ENCODE measurements at places on chromosomes 11 and 22.

DNA sequence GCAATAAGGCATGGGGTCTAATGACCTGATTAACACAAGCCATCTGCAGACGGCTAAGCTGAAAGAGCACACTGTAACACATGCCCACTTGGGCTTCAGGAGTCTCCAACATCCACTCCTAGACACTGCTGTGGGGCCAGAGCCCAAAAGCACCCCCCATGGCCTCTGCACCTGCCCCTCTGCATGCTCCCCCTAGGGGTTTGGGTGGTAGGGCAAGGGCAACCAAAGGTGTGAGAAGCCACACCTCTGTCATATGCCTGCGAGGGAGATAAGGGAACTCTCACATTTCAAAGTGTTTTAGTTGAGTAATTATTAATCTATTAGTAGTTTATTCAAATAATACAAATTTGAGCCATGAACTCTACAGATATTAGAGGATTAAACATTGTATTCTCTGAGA lies 30.8 kb downstream of the CTSC start:
- no peak for DNase-seq

- no peak for DNase-seq
Observed at GRCh38 chr11:95138448-95138847, 48.8 kb downstream of the ENDOD1 start.

DNA sequence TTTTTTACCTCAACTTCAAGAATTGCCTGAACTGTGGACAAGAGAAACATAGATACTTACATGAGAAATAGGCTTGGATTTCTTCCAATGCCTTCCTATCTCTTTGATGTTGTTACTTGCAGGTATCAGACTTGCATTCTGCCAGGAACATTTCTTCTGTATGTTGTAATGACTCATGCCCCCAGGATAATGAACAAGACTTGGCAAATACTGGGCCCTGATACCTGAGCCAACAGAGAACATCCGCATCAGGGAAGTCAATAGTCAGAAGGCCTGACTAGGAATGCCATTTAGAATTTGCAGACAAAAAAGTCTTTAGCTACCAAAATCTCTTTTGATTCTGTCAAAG lies 273.7 kb upstream of the KIRREL3 start:
- no peak for DNase-seq

- no peak for DNase-seq
Observed at GRCh38 chr11:73387594-73388264, 11.5 kb downstream of the RELT start.

GRCh38 chr22:21736084-21736642 lies 569 bp upstream of the YPEL1 start:
- no peak for DNase-seq

DNA sequence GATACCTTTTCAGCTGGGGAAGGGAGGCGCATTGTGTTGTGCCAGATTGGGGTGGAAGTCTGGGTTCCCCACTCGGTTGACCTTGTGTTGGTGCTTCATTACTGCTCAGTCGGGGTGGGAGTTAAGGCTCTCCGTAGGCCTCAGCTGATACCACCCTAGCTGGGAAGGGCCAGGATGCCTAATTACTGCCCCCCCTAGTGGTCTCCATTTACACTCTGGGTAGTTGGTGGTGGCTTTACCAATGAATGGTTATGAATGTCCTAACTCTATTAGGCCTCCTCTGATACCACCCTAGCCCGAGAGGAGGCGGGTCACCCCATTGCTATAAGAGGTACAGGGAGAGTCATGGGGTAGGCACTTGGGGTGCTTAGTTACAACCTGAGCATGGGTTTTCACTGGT lies 27.5 kb upstream of the HIKESHI start:
- no peak for DNase-seq

- DNase-seq = no peak
Observed at GRCh38 chr11:119361941-119362725, 15.6 kb upstream of the MFRP start.

DNA sequence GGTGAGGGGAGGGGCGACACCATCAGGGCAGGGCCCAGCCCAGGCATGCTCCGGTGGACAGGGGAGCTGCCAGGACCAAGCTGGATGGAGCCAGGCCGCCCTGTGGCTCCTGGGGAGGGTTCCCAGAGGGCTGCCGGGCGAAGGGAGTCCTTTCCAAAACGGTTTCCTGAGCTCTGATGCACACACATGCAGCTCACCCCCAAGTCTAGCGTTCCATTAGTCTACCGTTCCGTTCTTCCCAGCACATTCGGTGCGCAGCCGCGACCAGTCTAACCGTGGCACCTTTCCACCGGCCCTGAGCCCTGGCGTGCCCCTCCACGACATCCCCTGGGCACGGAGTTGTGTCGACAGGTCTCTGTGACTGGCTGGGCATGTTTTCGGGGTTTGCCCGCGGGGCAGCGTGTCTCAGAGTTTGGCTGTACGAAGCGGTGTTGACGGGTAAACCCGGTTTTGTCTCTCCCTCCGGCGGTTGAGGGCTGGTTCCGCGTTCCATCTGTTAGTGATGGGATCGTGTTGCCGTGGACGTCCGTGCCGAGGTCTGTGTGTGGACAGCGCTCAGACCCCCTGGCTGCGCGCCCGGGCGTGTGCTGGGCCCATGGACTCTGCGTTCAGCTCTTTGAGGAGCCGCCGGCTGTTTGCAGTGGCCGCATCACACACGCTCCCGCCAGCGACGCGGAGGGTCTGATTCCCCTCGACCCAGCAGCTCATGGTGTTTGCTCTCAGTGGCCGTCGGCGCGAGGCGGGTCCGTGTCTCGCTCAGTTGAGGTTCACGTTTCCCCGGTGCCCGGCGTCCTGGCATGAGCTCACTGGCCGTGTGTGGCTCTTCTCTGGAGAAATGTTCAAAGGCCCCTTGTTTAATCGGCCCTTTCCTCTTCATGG lies 121.2 kb downstream of the IGLL1 start:
- no peak for DNase-seq

DNA sequence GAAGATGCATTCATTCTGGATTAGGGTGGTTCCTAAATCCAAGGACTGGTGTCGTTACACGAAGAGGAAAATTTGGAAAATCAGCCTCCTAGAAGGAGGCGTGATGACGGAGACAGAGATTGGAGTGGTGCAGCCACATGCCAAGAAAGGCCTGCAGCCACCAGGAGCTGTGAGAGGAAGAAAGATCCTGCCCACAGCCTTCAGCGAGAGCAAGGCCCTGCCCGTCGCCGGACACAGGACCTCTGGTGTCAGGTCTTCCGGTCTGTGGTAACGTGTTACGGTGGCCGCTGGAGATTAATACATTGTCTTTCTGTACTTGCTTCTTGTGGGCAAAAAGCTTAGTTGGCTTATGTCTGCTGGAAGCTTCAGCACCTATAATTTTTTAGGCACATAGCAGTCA lies 1045.8 kb downstream of the BRD1 start:
- DNase-seq = no peak

DNA sequence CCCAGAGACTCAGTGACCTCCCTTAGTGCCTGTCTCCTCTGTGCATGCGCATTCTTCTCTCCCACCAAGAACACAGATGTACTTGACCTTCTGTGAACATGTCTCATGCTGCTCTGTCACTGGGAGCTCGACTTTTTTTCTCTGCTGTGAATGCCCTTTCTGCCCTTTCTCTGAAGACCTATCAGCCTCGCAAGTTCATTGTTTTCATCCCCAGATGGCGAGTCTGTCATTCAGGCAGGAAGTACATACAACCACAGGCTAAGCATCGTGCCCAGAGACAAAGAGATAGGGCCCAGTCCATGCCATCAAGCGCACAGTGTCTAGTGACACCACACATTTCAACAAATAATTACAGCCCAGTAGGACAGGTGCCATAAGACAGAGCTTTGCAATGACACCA lies 50.4 kb upstream of the RAB1B start:
- DNase-seq = no peak

GRCh38 chr11:8330404-8330803 lies 66.7 kb upstream of the LMO1 start:
- DNase-seq = no peak

DNA sequence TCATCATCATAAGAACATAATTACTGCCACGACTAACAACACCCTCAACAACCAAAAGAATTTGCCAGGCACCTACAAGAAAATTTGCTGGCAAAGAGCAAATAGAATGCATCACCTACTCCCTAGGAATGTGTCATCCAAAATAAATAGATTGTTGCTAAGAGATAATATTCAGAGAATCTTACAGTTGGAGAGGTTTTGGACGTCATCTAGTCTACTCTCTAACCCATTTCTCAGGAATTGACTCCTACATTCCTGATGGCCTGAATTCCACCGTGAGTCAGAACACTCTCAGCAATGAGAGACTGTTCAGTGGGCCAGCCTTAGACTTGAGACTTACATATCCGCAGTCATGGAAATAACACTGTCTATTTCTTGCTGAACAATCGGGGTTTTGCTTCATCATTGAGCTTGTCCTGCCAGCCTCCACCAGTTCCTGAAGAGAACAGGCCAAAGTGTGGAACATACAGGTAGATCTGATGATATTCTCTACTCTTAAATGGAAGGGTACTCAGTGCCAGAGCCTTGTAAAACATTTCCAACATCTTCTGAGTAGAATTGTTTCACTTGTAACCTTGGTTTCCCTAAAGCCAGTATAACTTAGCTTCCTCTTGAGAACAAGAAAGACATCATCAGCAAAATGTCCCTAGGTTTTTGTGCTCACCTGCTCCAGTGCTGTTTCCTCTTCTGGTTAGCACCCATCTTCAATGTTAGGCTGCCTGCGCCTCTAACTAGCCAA lies 8.3 kb downstream of the KIRREL3 start:
- DNase-seq = no peak

- no peak for DNase-seq
Observed at GRCh38 chr11:104163100-104164027, 583 bp downstream of the PDGFD start.

DNA sequence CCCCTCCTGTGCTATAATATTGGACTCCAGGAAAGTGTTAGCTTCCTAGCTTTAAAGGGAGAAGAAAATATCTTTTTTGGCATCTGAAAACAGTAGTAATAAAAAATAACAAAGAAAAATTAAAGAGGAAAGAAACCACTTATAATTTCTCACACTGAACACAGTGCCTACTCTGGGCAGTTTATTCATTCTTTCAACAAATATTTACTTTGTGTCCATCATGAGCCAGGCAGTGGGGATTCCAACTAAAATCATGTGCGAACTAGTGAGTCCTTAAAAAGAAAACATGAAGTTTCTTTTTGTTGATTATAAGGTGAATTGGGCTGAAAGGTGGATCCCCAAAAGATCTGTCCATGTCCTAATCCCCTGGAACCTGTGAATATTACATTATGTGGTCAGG lies 16.0 kb upstream of the ELF5 start:
- DNase-seq = no peak

GRCh38 chr11:14386895-14387480 lies 28.0 kb upstream of the RRAS2 start:
- no peak for DNase-seq

DNA sequence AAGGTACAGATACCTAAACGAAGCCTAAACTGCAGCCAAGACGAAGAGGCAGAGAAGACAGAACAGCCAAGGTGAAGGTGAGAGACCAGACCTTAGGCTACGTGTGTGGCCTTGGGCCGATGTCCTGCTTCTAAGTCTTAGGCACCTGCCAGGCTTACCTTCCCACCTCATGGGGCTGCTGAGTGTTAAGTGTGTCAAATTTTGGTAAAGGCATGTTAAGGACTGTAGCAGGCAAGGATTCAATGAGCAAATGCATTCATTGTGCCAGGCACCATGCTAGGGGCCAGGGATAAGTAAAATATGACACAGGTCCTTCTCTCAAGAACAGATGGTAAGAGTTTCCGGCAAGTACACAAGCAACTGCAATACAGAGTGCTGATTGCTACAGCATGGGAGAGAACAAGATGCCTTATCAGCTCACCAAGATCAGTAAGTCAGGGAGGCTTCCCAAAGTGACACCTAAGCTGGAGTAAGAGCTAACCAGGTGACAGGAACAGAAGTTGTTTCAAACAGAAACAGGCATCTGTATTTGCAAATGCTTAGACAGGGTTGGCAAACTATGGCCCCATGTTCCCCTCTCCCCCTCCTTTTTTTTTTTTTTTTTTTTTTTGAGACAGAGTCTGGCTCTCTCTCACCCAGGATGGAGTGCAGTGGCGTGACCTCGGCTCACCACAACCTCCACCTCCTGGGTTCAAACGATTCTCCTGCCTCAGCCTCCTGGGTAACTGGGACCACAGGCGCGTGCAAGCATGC lies 46.7 kb downstream of the CLTCL1 start:
- no peak for DNase-seq

- no peak for DNase-seq
Observed at GRCh38 chr11:2387266-2387987, 10.3 kb downstream of the CD81 start.

DNA sequence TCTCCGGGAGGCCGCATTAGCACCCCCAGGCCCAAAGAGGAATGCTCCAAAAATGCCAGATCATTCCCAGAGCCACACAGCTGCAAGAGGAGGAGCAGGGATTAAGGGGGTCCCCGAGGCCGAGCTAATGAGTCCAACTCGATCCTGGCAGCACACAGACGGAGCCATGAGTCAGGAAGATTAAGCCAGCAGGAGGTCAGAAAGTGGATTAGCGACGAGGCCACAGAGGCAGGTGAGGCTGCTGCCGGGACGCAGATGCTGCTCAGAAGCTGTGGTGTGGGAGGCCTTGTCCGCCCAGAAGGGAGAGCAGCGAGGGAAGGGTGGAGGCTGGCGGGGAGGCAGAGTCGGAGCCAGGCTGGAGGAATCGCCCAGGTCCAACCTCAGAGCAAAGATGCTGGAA lies 120.5 kb downstream of the SHANK2 start:
- DNase-seq = no peak

GRCh38 chr11:82832983-82833382 lies 67.2 kb downstream of the PRCP start:
- no peak for DNase-seq

DNA sequence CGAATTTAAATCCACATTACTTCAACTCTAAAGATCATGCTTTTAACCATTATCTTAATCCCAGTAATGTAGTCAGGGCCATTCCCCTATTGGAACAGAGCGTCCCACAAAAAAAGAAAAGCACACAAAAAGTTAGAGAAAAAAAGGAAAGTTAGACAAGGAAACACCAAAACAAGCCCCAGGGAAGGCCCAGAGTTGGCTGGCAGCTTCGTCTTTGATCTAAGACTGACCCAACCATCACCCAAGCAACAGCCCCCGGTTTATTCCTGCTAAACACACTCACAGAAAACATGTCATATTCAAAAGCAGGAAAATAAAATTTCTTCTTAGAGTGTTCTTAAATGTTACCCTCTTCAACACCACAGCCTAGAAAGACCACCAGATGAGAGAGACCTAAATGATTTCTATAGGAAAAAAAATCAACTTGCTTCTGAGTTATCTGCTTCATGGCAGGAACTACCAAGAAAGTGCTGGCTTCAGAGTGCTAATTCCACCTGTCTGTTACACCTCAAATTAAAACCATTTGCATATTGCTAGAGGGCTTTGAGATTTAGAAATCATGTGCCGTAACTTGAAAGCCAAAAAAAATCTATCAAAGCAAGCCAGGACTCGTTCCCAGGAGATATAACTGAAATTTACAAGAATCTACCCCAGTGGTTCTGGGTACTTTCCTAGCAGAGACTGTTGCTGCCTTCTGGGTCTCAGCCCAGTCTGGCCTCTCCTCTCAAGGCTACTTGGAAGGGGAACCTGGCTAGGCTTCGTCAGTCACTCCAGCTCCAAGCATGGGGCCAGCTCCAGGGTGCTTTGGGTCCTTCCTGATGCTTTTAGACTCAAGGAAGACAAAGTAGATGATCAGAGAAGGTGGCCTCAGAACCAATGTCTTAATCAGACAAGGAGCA lies 31.2 kb downstream of the POU2AF3 start:
- DNase-seq = no peak
